ENCODE measurements at places on chromosomes 7 and 10. TPM values are rescaled to one million over a fixed set of nuclear protein-coding genes. Genes with fewer than 3 reads are reported as not detected.

The HOGA1 gene
- total RNA-seq, result 0.79 TPM

The ZSCAN21 gene
- total RNA-seq, result 23.5 TPM

The POM121 gene
- total RNA-seq, result 80.2 TPM

The MOGAT3 gene
- 0.15 TPM for total RNA-seq

The CTAGE4 gene
- total RNA-seq, result 6.2 TPM

DNA sequence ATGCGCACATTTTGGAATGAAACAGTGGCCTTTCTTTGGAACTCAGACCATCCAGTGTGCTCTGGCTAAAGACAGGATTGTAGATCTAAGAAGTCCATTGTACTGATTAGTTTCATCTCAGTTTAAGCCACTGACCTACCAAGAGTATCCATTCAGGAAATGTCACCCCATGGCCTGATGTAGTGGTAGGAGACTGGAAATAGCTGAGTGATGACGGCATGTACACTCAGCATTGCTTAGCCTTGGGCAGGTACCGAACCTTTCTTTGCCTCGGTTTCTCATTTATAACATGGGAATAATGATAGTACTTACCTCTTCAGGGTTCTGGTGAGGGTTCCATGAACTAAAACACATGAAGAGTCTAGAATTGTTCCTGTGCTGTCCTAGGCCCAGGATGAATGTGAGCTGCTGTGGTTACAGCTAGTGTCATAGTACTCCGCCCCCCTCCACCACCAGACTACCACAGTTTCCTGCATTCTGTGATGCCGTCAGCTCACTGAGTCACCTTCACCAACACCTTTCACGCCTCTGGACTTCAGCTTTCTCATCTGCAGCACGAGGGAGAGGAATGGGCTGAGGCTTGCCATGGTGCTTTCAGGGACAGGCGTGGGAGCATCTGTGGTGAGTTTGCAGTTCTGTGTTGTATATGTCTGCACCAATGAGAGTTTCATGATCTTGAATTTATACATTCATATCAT lies 484.0 kb upstream of the GALNT17 start:
- H3K4me3 ChIP-seq, result no peak overlapping the region
- H3K27ac ChIP-seq, result no peak overlapping the region
- no peaks in the 10 kb centered on the region for H3K36me3 ChIP-seq
- H3K27me3 ChIP-seq, result no peaks in the 10 kb centered on the region

GRCh38 chr7:53794816-53795215 lies 747.4 kb upstream of the VSTM2A start:
- no peaks in the 10 kb centered on the region for H3K4me1 ChIP-seq
- no peaks in the 10 kb centered on the region for H3K27me3 ChIP-seq
- no peak for DNase-seq
- H3K27ac ChIP-seq, result no peak overlapping the region
- H3K4me3 ChIP-seq, result no peak overlapping the region

DNA sequence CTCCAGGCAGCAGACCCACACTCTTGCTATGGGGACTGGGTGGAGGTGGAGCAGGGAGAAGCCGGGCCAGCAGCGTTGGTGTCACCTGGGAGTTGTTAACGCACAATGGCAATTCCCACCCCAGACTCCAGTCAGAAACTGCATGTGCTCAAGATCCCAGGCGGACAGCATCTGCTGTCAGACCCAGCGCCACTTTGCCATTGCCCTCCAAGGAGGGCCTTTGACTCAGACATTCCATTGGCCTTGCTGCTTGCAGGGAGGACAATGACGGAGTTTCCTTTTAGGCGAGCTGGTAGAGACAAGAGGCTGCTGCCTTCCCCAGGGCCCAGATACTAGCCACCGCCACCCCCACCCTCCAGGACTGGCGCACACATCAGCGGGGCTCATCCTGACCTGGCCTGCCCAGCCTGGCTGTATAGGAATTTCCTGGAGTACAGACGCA lies 34.5 kb downstream of the ZNF775 start:
- H3K27ac ChIP-seq, result no peak overlapping the region
- peaks cover 9% of the 10 kb centered on the region for H3K36me3 ChIP-seq
- H3K27me3 ChIP-seq, result no peaks in the 10 kb centered on the region
- DNase-seq, result peak; percentile 27
- no peaks in the 10 kb centered on the region for H3K4me1 ChIP-seq

GRCh38 chr7:138898255-138898654 lies 82.9 kb downstream of the KIAA1549 start:
- H3K27ac ChIP-seq, result no peak overlapping the region
- H3K4me3 ChIP-seq, result no peak overlapping the region
- H3K36me3 ChIP-seq, result peaks cover 37% of the 10 kb centered on the region
- DNase-seq, result no peak

DNA sequence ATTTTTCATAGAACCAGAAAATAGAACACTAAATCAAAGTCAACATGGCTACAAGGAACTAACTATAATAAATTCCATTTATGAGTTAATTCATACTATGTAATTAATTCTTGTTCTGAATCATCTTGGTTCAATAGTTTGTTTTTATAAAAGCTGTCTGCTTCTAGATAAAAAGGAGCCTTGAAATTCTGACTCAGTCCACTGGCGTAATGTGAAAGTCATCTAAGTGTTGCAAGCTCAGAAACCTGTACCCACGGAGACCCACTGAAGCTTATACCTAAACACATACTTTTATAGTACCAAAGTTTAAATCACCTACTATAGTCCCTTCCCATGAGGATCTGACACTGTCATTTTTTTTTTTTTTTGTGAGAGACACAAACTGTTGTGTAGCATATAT lies 489.4 kb downstream of the SEMA3D start:
- no peaks in the 10 kb centered on the region for H3K36me3 ChIP-seq
- no peak overlapping the region for H3K4me3 ChIP-seq
- DNase-seq, result no peak
- H3K4me1 ChIP-seq, result no peaks in the 10 kb centered on the region

DNA sequence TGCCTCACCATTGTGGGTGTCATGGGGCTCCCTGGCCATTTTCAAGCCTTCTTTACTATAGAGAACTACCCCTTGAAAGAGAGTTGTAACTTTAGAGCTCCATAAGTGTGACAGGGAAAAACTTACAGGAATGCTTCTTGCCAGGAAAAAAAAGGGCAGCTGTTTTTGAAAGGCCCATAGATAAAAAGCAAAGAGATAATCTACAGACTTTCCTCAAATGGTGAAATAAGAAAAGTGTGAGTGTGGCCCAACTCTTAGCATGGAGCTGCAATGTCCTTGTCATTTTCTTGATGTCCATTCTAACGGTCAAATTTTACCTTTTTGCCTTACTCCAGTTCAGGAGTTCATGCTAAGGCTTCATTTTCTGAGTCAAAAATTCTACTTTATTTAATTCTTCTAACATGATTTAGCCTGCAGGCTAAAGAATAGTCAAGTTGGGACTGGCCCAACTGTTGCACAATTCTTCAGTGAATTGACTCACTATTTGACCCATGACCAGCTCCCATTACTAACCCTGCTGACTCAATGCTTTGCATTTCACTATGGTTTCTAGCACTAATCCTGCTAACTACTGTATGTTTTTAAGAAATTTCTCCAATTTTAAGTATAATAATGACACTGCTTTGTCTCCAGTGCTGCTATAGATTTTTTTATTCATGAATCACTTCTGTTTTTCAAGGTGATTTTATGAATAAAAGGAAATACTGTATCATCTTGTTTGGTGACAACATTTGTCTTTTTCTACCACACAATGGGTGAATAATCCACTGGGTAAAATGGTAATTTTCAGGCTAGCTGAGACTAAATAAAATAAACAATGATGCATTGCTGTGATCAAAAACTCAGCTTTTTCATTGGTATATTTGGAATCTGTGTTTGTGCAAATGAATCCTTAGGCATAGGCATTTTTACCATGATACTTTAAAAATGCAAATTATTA lies 41.4 kb upstream of the SGCE start:
- H3K36me3 ChIP-seq, result peaks cover 6% of the 10 kb centered on the region
- no peaks in the 10 kb centered on the region for H3K27me3 ChIP-seq
- no peak overlapping the region for H3K27ac ChIP-seq
- DNase-seq, result no peak
- no peaks in the 10 kb centered on the region for H3K4me1 ChIP-seq

DNA sequence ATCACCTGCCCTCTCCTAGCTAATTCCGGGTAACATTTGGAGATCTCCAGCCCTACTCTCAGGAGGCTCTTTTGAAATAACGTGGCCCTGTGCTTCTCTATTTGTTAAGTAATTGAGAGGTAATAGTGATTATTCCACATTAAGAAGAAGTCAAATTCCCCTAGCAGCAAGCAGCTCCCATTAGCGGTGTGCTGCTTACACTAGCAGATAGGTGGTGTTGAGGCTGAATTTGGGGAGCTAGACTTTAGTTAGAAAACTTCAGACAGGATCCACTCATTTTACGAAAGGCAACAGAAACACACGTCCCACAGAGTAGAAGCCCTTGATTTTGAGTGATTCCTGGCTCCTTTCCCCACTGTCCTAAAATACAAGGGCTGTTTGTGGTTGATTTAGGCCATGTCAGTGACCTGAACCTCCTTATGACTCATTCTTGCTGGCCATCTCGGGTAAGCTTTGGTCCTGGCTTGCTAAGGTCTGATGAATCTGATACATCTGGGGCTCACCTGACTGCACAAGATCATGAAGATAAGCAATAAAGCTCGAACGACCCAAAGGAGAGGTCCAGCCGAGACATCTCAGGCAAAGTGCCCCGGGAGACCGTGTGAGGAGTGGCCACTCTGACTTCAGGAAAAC lies 77.2 kb downstream of the FAM204A start:
- H3K27me3 ChIP-seq, result peaks cover 67% of the 10 kb centered on the region
- no peak for DNase-seq
- H3K27ac ChIP-seq, result no peak overlapping the region

- no peak overlapping the region for H3K4me3 ChIP-seq
- H3K4me1 ChIP-seq, result no peaks in the 10 kb centered on the region
- H3K36me3 ChIP-seq, result no peaks in the 10 kb centered on the region
- no peak for DNase-seq
- no peak overlapping the region for H3K27ac ChIP-seq
These were observed 21.6 kb downstream of the SEMA3D start for GRCh38 chr7:85165263-85165662.

GRCh38 chr7:21548491-21548890 lies 5.7 kb downstream of the DNAH11 start:
- peaks cover 6% of the 10 kb centered on the region for H3K4me1 ChIP-seq
- DNase-seq, result no peak
- peaks cover 2% of the 10 kb centered on the region for H3K36me3 ChIP-seq

- H3K36me3 ChIP-seq, result no peaks in the 10 kb centered on the region
- no peaks in the 10 kb centered on the region for H3K4me1 ChIP-seq
- no peaks in the 10 kb centered on the region for H3K27me3 ChIP-seq
These were observed 145.2 kb downstream of the FRMD4A start for GRCh38 chr10:14185316-14186045.

- no peak overlapping the region for H3K27ac ChIP-seq
- H3K4me1 ChIP-seq, result no peaks in the 10 kb centered on the region
- DNase-seq, result no peak
- no peak overlapping the region for H3K4me3 ChIP-seq
These were observed 172.6 kb upstream of the THSD7A start for GRCh38 chr7:12004581-12004980.

DNA sequence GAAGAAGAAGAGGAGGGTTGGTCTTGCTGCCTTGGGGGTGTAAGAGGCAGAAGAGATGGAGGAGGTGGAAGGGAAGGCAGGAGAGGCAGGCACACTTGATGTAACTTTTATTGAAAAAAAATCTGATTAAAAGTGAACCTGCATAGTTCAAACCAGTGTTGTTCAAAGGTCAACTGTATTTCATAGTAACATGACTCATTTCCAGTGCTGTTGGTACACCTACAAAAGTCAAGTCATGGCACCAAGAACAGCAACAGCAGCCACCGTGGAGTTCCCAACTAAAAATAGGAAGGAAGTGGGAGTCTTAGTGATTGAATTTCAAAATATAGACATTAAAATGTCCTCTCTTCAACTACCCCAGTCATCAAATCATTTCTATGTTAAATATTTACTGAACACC lies 88.5 kb downstream of the CTNNA3 start:
- DNase-seq, result no peak
- no peaks in the 10 kb centered on the region for H3K4me1 ChIP-seq
- no peaks in the 10 kb centered on the region for H3K36me3 ChIP-seq
- no peaks in the 10 kb centered on the region for H3K27me3 ChIP-seq
- no peak overlapping the region for H3K27ac ChIP-seq

DNA sequence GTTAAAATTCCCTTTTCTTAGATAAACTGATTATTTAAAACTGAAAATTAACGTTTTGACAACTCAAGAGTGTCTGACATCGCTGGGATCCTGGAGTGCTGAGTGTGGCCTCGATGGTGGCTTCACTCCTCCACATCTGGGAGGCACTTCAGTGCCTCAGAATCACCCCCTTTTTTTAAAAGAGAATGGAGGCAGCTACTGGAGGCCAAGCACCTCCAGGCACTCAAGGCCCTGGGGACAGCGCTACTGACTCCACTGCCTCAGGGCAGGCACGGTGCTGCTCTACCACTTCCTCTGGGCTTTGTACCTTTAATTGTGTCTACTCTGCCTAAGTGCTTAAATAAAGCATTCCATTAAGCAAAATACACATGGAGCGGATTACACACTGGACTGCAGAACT lies 27.2 kb upstream of the NCAPG2 start:
- H3K4me1 ChIP-seq, result no peaks in the 10 kb centered on the region
- no peaks in the 10 kb centered on the region for H3K27me3 ChIP-seq
- H3K36me3 ChIP-seq, result peaks cover 3% of the 10 kb centered on the region
- no peak overlapping the region for H3K27ac ChIP-seq
- no peak for DNase-seq

GRCh38 chr10:100814751-100815474 lies 69.5 kb downstream of the PAX2 start:
- no peak for DNase-seq
- H3K27me3 ChIP-seq, result peaks cover 2% of the 10 kb centered on the region
- H3K4me3 ChIP-seq, result no peak overlapping the region
- H3K4me1 ChIP-seq, result 0 out of 2 replicates have a peak, but pooled peaks cover 2% of the 10 kb centered on the region
- no peaks in the 10 kb centered on the region for H3K36me3 ChIP-seq

DNA sequence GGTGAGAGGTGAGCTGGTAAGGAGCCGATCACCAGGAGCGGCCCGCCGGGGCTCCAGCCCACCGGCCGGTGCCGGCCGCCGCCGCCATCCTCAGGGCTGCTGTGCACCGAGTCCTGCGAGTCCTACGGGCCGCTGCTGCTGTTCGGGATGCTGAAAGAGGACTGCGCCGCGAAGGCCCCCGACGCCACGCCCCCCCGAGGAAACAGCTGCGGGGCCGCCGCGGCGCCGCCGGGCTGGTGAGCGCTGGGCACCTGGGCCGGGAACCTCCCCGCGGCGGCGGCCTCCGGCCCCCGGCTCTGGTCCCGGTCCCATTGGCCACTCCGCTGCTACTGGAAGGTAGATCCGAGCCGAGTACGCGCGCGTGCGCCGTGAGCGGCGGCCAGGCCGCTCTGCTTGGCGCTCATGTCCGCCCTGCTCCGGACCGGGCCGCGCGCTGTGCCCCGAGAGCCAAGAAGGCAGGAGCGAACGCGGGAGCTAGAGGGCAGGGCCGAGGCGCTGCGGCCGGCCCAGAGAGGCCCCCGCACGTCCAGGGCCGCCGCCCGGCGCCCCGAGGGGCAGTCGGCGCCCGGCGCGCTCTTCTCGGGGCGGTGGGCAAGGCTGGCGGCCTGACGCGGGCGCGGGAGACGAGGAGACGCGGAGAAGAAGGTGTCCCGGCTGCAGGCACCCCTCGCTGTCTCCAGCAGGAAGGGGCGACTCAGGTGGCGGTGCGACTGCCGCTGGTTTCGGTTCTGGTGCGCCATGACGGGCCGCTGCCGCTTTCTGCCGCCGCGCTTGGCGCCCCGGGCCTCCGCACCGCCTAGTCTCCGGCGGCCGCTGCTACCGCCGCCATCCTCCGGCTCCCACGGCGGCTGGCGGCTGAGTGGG lies 121.3 kb upstream of the WIPF3 start:
- H3K27ac ChIP-seq, result no peak overlapping the region
- no peaks in the 10 kb centered on the region for H3K36me3 ChIP-seq
- no peaks in the 10 kb centered on the region for H3K4me1 ChIP-seq
- H3K27me3 ChIP-seq, result no peaks in the 10 kb centered on the region

Measured in H9 (cell line).